ENCODE measurements at places on chromosomes 16 and 17.

- DNase-seq = no peak
Observed at GRCh38 chr16:73432850-73433730, 385.2 kb upstream of the ZFHX3 start.

DNA sequence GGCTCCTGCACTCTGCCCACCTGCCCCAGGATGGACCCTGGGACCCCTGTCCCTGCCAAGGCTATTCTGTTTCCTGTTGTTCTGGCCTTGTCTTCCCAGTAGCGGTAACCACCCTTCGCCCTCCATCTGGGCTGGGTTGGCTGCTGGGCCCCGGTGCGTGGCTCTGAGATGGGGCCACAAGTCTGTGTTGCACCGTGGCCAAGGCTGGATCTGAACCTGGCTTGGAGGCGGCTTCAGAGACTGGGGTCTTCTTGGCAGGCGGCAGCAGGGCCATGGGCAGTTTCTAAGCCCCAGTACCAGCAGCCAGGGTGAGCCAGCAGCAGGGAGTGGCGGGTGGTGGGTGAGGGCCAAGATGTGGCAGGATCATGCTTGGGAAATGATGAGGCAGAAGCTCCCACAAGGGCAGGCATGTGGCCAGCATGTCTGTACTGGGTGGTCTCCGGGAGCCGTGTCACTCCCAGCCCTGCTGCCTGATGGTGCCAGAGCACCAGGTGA lies 12.6 kb downstream of the MAP2K3 start:
- DNase-seq = no peak

GRCh38 chr17:78558181-78558850 lies 18.9 kb downstream of the DNAH17 start:
- no peak for DNase-seq

- no peak for DNase-seq
Observed at GRCh38 chr16:89004209-89004831, 27.3 kb upstream of the CBFA2T3 start.

DNA sequence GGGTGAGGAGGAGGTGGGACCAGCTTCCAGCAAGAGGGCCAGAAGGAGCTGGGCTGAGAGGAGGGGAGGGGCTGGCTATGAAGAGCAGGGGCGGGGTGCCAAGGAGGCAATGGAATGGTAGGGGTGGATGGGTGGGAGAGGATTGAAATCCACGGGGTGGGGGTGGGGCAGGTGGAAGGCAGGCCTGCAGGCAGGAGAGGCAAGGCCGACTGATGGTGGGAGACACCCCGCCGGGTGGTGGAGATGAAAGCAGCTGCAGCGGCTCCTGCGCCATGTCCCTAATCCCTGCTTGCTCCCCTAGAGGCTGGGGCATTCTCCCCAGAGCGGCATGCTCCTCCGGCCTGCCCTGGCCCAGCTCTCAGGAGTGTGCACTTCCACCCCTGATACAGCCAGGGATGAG lies 27.8 kb upstream of the TAC4 start:
- DNase-seq = no peak

GRCh38 chr17:39662551-39663339 lies 2.4 kb upstream of the TCAP start:
- DNase-seq = no peak

- no peak for DNase-seq
Observed at GRCh38 chr17:78284146-78284545, 52.7 kb downstream of the TMEM235 start.

DNA sequence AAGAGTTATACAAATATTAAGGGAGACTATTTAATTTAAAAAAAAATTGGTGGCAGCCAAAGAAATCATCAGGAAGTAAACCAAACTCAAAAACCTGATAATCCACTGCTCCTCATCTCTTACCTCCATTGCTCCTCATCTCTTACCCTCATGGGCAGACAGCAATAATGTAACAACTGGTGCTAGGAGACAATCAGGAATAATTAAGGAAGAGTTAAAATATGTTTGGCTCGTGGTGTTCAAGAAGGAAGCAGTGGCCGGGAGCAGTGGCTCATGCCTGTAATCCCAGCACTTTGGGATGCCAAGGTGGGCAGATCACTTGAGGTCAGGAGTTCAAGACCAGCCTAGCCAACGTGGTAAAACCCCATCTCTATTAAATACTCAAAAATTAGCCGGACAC lies 18.1 kb downstream of the ERN1 start:
- DNase-seq = no peak

- peak; percentile 80 for DNase-seq
Observed at GRCh38 chr17:75601057-75601987, 13.7 kb downstream of the MYO15B start.

DNA sequence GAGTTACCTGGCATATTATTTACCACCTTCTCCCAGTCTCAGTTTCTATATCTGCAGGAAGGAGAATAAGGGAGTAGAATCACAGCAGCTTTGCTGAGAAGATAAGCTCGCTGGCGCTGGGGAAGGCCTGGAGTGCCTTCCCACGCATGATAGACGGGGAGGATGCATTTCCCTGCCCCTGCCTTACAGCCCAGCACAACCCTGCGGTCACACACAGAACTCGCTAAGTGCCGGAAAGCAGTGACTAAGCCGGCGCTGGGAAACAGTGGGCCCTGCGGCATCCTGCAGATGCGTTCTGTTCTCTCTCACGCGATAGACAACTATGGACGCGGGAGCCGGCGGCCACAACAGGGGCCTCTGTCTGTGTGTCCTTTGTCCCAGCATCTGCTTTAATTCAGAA lies 4.8 kb downstream of the CA5A start:
- no peak for DNase-seq

GRCh38 chr16:70478912-70479341 lies 24.5 kb downstream of the FCSK start:
- DNase-seq = no peak

- no peak for DNase-seq
Observed at GRCh38 chr16:70430667-70431536, 8.0 kb downstream of the ST3GAL2 start.

Measured in GM12891 (cell line).